Naive thymus-derived CD4-positive, alpha-beta T cell (primary cell): ENCODE measurements at places on chromosomes 1 and 21.
A peak's percentile ranks its signal among the peaks of the same experiment; 100 is the strongest.

GRCh38 chr1:113401728-113402127, 11.4 kb downstream of the MAGI3 start:
- no peak for DNase-seq

- peak; percentile 34 for DNase-seq
Measured at GRCh38 chr1:200139661-200140250, 112.2 kb downstream of the NR5A2 start.

DNA sequence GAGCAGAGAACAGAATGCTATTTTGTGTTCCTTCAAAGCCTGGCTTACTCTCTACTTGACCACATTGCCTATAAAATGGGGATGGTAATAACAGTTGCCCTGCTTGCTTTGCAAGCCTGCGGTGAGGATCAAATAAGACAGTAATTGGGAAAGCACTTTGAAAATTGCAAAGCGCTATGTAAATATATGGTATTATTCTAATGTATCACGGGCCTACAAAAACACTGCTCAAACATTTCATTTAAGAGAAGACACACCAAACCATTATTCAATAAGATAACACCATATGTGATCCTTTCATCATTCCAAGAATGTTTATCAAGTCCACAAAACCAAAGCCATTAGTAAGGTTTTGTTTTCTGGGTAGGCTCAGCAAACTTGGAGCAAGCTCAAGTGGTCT, 208.4 kb downstream of the ROR1 start:
- no peak for DNase-seq

DNA sequence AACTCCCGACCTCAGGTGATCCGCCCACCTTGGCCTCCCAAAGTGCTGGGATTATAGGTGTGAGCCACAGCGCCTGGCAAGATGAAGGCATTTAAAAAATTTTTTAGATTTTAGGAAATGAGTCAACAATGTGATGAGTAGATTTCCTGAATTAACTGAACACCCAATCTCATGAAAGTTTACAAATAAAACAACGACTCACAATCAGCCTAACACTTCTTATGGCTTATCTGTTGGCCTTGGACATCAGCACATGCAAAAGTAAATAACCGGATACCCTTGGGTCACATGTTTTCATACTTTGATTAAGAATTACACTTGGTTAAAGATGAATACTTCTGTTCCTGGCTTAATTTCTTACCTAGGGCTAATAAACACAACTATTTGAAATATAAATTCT, 3.0 kb downstream of the GNG12 start:
- no peak for DNase-seq
